Activated CD4-positive, alpha-beta T cell treated with anti-CD3 and anti-CD28 coated beads for 36 hours (primary cell): ENCODE measurements at places on chromosomes 2 and 18.
A peak's percentile ranks its signal among the peaks of the same experiment; 100 is the strongest.

DNA sequence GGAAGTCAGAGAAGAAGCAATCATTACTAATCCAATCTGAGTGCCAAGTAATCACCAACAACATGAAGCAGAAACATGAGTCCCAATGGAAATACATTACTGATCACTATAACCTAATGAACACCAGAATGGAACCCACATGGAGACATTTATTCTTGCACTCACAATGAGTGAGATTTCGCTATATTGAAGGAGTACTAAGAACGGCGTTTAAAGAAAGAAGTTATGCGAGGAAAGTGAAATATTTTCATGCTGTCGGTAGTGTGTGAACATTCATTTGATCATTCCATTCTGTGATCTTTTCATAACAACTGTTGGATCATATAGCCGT lies 181.1 kb downstream of the IRS1 start:
- DNase-seq: no peak

DNA sequence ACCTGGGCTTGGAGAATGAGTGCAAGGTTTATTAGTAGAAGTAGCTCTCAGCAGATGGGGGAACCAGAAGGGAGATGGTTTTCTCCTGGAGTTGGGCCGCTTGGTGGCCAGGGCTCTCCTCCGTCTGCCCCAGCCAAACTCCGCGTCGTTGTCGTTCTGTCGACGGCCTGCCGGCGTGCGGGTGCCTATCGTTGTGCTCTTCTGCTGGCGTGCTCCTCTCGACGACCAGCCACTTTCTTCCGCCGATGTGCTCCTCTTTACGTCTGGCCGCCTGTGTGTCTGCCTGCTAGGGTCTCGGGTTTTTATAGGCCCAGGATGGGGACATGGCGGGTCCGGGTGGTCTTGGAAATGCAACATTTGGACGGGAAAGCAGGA lies 119.1 kb downstream of the BMPR2 start:
- no peak for DNase-seq

GRCh38 chr18:30288662-30289414 lies 753.7 kb downstream of the DSC3 start:
- no peak for DNase-seq

- peak; percentile 54 for DNase-seq
These were observed 99.8 kb downstream of the UXS1 start for GRCh38 chr2:106094131-106094841.

- no peak for DNase-seq
These were observed 42.5 kb downstream of the MOB4 start for GRCh38 chr2:197558393-197558792.

- no peak for DNase-seq
These were observed 133.4 kb downstream of the VAPA start for GRCh38 chr18:10047237-10047636.

GRCh38 chr2:101419096-101419663 lies 31.9 kb upstream of the CREG2 start:
- peak; percentile 75 for DNase-seq

- peak; percentile 89 for DNase-seq
These were observed 115.7 kb upstream of the SLC1A4 start for GRCh38 chr2:64873472-64873924.

DNA sequence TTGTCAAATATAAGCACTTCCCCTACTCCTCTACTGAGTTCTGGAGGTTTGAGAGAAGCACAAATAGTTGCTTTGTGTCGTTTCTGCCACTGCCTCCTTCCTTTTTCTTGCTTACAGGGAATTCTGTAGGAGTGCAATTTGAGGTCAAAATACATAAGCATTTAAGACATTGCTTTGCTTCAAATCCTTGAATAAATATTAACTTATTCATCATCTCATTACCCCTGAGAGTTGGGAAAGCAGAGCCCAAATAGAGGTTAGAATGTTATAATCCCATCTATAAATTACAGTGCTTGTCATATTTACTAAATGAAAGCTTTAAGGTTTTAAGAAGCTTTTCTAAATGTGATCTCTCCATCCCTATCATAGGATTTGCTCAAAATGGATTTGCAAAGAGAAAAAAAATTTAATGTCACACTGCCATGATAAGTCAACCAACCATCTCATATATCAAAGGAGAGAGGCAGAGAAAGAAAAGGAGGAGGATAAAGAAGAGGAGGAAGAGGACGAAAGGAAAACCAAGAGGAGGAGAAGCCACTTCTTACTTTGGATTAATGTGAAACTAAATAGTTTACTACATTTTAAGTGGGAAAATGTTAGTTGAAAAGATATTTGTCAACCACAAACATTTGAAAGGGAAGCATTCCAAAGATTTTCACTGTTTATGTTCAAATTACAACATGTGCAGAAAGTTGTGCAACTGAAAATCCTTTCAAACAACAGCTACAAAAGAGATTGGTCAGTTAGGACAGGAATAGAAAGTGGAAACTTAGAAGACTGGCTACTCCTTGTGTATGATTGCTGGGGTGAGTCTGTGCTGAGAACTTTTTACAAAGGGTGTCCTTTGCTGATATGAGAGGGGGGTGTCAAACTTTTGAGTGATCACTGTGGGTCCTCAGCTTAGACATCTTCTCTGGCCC lies 277.3 kb upstream of the FN1 start:
- DNase-seq: no peak

DNA sequence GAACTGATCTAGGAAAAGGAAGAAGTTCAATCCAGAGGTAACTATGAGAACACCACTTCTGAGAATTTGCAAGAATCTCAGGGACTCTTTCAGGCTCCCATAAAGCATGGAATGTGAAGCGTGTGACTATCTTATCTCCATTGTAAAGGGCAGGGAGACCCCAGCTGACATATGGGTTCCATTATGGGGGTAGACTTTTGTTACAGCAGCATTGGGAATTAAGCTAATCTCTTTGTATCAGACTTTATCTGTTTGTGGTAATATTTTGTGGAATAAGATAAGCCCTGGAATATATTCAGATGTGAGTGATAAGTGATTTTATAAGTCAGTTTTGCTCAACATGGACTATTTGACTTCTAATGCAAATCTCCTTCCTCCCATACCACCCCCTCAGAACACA lies 468.3 kb downstream of the MEIS1 start:
- no peak for DNase-seq

GRCh38 chr2:42342061-42342794 lies 18.8 kb downstream of the COX7A2L start:
- DNase-seq: no peak

DNA sequence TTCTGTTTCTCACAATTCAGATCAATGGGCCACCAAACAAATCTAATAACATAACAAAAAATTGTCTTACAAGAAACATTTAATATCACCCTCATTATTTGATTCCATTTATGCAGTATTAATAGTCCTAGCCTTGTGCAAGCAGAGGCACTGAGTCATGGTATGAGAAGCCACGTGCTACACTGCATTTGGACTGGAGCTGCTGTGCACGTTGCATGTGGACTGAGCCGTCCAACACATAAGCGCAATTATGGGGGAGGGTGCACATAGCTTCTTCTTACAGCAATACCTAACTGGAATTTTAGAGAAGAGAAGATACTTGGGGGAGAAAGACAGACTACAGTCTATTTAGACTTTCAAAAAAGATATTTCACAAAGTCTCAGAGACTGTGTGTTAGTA lies 329.6 kb upstream of the ID2 start:
- no peak for DNase-seq

GRCh38 chr2:48189552-48190228 lies 283.4 kb upstream of the FBXO11 start:
- no peak for DNase-seq

DNA sequence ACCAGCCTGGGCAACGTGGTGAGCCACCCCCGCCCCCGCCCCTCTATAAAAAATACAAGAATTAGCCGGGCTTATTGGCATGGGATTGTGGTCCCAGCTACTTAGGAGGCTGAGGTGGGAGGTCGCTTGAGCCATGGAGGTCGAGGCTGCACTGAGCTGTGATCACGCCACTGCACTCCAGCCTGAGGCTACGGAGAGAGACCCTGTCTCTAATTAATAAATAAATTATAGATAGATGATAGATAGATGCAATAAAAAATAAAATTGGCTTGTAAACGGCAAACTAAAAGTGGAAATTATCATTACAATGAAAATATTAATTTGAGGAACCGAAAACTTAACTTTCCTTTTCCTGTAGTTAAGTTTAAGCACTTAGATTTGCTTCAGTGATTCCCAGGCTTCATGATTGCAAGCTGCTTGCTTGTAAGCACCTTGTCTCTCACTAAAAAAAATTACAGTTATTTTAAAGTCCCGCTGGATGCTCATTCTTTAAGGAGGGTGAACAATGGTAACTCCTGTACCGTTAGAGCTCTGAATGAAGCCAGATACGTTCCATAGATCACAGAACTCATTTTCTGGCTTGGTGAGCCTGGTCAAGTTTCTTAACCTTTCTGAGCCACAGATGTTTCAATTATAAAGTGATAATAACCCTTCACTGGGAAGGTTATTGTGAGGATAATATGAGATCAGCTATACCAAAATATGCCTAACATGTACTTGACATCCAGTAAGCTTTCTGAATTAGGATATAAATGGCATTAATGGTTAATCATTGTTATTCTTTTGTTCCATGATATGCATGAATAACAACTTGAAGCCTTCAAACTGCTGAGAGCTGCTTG lies 9.3 kb upstream of the NARS1 start:
- no peak for DNase-seq

DNA sequence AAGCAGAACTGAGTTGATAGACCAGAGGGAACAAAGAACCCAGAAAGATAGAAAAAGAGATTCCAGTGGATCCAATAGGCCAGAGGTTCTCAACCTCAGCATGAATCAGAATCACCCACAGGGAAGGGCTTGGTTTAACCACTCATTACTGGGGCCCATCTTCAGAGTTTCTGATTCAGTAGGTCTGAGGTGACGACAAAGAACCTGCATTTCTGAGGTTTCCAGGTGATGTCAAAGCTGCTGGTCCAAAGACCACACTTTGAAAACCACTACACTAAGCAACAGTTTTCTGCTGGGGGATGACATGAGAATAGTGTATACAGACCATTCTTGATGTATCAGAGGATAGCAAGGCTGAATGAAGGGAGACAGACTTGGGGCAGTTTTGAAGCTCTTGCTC lies 296.9 kb upstream of the STON1 start:
- peak; percentile 30 for DNase-seq

DNA sequence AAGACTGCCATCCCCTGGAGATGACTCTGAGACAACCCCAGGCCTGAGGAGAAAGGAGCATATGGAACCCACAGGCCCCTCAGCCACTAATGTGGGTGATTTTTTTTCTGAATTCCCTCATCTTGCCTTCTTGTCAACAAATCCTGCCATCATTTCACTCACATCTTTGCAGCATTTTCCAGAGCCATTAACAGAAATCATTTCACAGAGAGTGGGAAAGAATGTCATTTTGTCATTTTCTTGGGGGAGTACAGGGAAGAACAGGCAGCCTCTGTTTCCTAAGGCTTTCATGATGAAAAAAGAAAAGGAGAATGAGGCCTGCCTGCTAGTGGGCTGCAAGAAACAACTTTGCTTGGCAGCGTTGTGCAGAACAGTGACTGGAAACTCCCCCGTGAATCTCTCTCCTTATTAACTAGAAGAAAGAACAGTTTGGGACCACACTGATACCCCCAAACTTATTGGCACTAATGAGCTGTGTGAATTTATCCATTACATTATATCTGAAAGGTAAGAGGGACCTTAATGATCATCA lies 1464.6 kb upstream of the CELF4 start:
- DNase-seq: no peak

- DNase-seq: no peak
These were observed 9.9 kb downstream of the NEU4 start for GRCh38 chr2:241818943-241819270.

GRCh38 chr2:184215745-184216144 lies 382.6 kb upstream of the ZNF804A start:
- no peak for DNase-seq

- DNase-seq: no peak
These were observed 1.8 kb downstream of the SEC11C start for GRCh38 chr18:59141294-59142068.

DNA sequence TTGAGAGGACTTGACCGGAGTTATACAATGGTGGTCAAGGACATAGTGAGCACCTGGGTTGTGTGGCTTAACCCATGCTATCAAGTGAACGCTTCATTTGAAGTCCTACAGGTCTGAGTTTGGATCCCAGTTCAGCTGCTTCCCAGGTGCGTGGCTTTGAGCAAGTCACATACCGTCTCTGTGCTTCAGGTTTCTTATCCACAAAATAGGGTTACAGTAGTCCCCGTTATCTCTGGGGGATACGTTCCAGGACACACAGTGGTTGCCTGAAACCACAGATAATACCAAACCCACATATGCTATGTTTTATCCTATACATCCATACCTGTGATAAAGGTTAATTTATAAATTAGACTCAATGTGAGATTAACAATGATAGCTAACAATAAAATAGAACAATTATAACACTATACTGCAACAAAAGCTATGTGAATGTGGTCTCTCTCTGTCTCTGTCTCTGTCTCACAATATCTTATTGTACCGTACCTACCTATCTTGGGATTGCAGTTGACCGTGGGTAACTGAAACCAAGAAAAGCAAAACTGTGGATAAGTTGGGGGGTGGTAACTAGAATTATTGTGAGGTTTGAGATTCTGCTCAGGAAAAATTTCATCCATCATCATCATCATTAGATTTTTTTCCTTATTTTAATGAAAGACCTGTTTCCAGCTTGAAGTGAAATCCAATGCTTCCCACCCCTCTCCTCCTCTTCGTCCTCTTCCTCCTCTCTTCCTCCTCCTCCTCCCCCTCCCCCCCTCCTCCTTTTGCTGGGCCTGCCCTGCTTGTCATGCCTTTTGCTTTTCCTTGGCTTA lies 22.7 kb downstream of the LBH start:
- no peak for DNase-seq
